ENCODE measurements at places on chromosomes 13 and 19.

DNA sequence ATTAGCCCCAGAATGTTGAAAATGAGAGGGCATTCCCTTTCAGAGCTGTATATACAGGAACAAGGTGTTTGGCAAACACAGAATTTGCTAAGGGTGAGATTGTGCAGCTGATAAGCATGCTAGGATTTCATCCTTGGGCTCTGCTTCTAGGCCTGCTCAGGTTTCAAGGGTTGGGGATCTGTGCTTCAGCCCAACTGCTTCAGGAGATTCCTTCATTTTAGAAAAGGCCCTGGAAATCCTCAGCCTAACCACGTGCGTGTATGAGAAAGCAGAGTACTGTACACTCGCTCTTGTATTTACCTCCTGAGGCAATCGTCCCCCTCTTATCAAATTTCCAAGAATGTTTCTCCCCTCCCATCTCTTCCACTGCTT lies 291.6 kb upstream of the ARGLU1 start:
- DNase-seq: no peak

DNA sequence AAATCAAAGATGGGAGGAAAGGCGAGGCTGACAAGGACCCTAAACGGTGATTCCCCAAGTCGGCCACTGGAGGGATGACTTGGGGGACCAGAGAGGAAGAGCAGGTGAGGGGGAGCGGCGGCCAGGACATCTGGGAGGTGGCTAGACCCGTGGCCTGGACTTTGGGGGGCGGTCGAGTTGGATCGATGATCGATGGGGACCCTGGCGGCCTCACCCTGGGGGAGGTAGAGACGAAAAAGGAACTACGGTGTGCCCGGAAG lies 7.7 kb upstream of the CIRBP start:
- no peak for DNase-seq

- DNase-seq: no peak
These were observed 10.1 kb upstream of the CEACAM19 start for GRCh38 chr19:44661205-44661604.

DNA sequence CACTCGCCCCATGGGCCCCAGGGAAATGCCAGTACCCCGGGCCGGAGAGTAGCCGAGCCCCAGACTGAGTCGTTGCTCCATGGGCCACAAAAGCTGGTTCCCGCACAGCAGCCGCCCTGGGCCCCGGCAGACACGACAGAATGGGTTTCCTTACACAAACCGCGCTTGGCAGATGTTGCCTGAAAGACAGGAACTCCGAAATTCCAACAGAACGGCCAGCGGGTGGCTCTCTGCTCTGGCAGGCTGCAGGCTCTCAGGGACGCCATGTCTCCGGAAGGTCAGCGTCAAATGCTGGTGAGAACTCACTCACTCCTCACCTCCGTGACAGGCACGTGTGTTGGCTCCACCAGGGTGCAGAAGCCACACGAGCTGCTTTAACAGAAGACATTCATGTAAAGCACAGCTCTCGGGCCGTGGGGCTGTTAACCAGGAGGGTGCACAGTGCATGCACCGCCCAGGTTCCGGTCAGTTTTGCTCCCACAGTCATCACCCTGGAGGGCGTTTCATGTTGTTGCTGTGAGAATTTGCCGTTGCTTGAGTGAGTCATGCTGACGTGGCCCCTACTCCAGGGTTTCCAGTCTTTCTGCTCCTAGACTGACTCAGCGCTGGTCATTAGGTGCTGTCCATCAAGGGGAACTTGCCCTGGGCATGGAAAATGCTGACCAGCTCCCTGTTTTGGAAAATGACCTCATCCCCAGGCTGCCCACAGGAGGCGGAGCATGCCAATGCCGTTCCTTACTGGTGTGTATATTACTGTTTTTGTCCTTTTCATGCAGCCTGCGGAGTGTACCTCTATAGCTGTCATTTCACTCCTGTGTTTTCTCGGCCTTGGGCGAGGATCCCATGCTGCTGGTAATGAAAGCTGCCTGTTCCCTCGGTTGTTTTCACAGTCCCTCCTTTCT lies 44.8 kb downstream of the ANKRD10 start:
- no peak for DNase-seq

GRCh38 chr13:50170447-50171037 lies 155.3 kb downstream of the KCNRG start:
- DNase-seq: no peak

DNA sequence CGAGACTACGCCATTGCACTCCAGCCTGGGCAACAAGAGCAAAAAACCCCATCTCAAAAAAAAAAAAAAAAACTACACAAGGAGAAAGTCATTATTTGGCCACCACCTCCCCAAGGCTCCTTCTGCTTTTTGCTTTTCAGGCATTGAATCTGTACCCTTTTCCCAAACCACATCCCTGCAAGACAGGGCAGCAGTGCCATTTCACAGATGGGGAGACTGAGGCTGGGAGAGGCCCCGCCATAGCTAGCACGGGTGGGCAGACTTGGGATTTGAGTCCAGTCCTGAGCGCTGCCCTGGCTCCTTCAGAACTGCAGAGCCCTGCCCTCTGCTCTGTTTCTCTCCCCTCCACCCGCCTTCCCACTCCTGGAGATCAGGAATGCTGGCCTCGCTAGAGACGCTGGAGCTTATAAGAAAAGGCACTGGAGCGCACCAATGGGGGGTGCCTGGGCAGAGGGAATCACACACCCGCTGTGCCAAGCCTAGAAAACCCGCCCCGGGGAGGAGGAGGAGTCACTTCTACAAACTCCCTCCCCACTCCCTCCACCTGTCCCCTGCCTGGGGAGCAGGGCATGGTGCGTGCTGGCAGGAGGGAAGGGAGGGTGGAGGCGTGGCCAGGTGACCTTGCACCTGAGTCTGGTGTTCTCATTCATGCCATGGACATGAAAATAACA lies 17.6 kb downstream of the TJP3 start:
- DNase-seq: no peak

- no peak for DNase-seq
These were observed 9.1 kb upstream of the PIK3R2 start for GRCh38 chr19:18143902-18144301.

- no peak for DNase-seq
These were observed 8.5 kb downstream of the UNC13A start for GRCh38 chr19:17679526-17680229.

DNA sequence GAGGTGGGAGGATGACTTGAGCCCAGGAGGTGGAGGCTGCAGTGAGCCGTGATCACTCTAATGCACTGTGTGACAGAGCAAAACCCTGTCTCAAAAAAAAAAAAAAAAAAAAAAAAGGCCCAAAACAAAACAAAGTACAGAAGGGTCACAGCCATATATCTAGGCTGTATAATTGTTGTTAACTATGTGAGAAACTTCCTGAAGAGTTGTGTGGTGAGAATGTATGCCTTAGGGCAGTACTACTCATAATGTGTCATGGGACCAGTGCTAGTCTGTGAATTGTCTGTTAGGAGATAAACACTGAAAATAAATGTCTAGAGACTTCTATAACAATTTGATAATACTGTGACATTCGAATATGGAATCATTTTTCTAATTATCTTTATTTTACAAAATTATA lies 43.1 kb downstream of the PAN3 start:
- DNase-seq: no peak

DNA sequence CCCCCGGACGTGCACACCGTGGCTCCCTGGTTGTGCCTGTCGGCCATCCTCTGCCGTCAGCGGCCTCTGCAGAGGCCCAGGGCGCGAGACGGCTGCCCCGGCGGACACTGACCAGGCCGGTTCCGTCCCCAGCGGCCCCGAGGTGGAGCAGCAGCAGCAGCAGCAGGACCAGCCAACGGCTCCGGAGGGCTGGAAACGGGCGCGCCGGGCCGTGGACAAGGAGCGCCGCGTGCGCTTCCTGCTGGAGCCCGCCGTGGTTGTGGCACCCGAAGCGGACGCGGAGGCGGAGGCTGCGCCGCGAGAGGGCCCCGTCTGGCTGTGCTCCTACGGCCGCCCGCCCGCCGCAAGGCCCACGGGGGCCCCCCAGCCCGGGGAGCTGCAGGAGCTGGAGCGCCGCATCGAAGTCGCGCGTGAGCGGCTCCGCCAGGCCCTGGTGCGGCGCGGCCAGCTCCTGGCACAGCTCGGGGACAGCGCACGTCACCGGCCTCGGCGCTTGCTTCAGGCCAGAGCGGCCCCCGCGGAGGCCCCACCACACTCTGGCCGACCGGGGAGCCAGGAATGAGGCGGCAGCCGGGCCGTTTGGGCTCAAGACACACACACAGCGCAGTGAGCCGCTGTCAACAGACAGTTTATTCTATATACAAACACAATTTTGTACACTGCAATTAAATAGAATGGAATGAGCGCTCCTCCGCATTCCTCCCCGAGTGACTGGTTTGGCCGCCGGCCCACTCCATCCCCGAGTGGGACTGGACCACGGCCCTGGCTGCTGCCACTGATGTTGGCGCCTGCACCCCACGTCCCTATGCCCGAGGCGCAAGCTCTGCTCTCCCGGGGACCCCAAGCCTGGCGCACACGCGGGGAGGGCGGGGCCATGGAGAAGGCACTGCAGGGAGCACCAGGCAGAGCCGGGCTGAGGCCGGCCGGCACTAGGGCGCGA lies 9.1 kb downstream of the GRIN3B start:
- no peak for DNase-seq

- DNase-seq: no peak
These were observed 1177.9 kb downstream of the DIAPH3 start for GRCh38 chr13:58985845-58986244.

GRCh38 chr19:1220477-1220930 lies 14.9 kb downstream of the STK11 start:
- DNase-seq: no peak

- DNase-seq: no peak
These were observed 34.6 kb upstream of the SLC46A3 start for GRCh38 chr13:28753208-28753892.

GRCh38 chr13:79936368-79937136 lies 404.4 kb downstream of the SPRY2 start:
- peak; percentile 15 for DNase-seq

DNA sequence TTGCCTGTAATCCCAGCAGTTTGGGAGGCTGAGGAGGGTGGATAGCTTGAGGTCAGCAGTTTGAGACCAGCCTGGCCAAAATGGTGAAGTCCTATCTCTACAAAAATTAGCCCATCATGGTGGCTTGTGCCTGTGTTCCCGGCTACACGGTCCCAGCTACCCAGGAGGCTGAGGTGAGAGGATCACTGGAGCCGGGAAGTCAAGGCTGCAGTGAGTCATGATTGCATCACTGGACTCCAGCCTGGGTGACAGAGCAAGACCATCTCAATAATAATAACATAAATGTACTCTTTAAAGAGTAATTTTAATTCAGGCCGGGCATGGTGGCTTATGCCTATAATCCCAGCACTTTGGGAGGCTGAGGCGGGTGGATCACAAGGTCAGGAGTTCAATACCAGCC lies 38.7 kb downstream of the SKA3 start:
- DNase-seq: no peak

DNA sequence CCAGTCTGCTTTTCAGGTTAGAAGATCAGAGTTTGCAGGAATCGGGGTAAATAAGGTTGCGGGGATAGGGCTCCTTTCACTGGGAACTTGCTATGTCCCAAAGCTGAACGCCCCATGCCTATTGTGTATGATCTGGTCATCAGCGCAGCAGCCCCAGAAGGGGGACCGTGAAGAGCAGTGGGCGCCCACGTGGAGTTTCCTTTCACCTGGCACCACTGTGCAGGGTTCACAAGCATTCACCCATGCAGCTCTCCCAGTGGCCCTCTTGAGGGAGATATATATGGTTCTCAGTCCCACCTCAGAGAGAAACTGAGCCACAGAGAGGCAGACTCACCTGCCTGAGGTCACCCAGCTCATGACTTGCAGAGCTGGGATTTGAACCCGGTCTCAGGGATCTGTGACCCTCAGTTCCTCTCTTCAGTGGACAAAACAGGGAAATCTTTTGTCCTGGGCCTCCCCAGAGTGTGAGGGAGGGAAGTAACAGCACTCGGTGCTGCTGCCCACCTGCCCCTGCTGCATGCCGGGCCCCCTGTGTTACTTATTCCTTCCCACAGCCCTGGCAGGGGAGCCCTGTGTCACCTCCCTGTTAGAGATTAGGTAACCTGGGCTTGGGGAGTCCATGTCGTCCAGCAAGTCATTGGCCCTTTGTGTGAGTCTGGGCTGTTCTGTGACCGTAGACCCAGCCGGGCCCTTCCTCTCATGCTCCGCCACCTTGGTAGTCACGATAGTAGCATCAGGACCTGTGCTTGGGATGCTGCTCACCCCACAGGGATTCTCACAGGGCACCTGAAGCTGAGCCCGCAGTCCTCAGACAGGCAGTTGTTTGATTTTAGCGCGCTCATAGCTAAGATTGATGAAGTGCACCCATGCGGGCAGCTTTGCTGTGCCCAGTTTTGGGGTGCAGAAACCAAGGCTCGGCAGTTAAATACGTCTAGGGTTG lies 27.9 kb downstream of the PPP5C start:
- no peak for DNase-seq

DNA sequence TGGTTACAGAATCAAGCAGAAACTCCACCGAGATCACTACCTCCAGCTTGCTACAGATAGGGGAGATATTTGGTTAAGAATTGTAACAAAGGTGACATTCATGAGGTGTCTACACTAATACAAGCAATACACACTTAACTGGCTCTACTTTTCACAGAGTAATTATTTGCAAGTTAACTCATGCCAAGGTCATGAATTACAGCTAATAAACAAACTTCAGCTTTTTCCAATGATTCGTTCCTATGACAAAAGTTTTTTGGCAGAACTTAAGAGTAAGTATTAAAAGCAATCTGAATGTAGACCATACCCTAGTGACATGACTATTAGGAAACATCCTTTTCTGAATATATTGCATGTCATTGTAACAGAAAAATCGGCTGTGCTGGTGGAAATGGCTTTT lies 72.1 kb downstream of the LHFPL6 start:
- DNase-seq: no peak

- DNase-seq: no peak
These were observed 233.4 kb downstream of the B3GLCT start for GRCh38 chr13:31433207-31433606.

DNA sequence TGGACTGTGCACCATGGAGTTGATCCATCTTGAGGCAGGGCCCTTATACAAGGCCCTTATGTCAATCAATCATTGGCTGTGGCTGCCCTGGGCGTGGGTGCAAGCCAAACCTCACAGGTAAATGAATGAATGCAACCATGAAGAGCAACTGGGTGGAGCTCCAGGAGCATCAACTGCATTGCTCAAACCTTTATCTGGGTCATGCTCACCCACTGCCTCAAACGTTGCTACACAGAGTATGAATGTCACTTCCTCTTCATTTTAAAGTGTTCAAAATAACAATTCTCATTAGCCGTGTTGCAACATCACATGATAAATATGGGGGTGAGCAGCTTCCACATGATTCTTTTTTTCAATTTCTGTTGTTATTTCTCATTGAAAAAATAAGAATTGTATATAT lies 6.4 kb upstream of the ZNF333 start:
- DNase-seq: no peak

DNA sequence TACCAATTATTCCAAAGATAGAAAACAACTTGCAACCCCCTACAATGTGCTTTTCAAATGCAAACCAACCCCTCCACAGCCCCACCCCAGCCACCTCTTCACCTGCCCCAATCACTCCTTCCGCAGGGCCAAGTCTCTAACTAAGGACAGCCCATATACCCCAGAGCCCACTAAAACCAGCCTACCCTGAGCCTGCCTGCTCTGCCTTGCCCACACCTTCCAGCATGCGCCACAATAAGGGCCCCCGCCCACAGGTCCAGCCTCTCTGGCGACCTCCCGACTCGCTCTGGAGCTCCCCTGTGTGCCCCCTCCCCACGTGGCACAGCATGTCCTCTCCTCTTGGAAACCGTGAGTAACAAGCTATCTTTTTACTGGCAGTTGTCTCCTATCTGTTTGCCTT lies 42.8 kb upstream of the MEDAG start:
- DNase-seq: no peak

- no peak for DNase-seq
These were observed 101.8 kb downstream of the SOX1 start for GRCh38 chr13:112168761-112169160.

Data from NCI-H1092 treated with DMSO at 0.1 percent for 48 hours (cell line).